ENCODE measurements at places on chromosomes 11 and 22.

- no peak for DNase-seq
Observed at GRCh38 chr11:44835938-44836337, 109.2 kb downstream of the TSPAN18 start.

DNA sequence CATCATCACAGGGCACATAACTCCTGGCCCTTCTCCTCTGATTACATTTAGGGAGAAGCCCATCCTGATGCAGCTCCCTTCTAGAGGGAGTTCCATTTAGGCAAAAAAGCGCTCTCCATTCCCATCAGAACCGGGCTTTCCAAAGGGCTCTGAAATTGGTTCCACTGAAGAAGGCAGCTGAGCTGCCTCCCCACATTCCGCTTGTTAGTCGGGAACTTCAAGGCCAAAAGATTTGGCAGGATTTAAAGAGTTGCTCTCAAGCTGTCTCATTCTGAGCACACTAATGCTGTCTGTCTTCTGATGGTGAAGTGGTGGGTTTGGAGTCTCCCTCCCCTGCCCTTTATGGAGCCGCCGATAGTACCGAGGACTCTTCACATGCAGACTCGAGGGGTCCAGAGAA is 26.6 kb upstream of the CABP7 start:
- DNase-seq = no peak

DNA sequence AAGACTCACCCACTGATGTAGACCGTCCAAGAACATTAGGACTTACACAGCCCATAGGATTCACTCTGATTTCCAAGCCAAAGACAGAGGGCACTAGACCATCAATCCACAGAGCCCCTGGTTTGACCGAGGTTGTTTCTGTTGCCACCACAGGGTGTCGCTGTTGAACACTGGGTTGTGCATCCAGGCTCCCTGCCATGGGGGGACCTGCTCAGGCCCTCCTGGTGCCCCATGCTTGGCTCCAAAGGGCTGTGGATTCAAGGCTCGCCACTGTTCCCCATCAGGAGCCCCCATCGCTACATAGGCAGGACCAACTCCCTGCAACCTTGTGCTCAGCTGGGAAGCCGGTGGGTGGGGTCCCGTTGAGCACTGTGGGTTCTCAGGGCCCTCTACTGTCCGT is 128.0 kb upstream of the ANO1 start:
- no peak for DNase-seq

- no peak for DNase-seq
Observed at GRCh38 chr11:6646071-6646470, 9.5 kb downstream of the DCHS1 start.

DNA sequence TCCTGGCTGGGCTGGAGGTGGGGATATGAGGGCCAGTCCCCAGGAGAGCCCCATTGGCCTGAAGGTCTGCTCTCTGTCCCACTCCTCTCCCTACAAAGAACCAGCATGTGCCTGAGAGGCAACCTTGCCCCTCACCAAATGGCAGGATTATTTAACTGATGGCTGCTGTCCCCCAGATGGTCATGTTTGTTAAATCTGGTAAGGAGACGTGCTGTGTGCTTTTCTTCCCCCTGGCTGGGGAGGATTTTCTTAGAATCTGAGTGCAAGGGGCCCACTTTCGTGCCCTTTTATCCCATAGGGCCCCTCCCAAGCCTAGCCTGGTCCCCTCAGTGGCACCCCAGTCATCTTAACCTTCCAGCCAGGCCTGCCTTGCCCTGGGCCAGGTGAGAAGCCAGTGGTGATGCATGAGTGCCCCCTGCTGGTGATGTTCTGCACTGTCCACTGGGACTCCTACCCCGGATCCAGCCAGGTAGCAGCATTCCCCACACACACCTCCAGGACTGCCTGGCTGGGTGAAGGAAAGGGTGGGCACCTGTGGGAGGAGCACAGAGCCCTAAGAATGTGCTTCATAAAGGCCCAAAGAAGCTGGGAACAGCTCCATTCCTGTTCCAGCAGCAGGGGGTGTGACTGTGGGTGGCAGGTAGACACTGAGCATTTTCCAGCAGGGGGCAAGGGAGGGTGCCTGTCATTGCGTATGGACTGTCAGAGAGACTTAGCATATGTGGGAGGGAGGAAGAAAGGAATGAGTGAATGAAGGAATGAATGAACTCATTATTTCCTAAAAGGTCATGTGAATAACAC is 28.9 kb downstream of the MFNG start:
- DNase-seq = peak; percentile 83

- no peak for DNase-seq
Observed at GRCh38 chr11:73656985-73657384, 10.6 kb downstream of the PLEKHB1 start.

- DNase-seq = no peak
Observed at GRCh38 chr11:76803811-76804600, 20.9 kb downstream of the TSKU start.

DNA sequence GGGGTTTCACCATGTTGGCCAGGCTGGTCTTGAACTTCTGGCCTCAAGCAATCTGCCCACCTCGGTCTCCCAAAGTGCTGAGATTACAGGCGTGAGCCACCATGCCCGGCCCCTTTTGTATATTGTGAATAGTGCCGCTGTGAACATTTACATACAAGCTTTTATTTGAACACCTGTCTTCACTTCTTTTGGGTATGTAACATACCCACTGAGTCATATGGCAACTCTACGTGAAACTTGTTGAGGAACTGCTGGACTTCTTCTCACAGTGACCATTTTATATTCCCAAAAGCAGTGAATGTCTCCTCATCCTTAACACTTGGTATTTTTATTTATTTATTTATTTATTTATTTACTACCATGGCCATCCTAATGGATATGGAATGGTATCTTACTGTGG is 3.9 kb upstream of the SCT start:
- DNase-seq = no peak

- no peak for DNase-seq
Observed at GRCh38 chr11:111734954-111735261, 31.3 kb downstream of the PPP2R1B start.

GRCh38 chr11:130674686-130675308 is 226.4 kb downstream of the ADAMTS15 start:
- no peak for DNase-seq

DNA sequence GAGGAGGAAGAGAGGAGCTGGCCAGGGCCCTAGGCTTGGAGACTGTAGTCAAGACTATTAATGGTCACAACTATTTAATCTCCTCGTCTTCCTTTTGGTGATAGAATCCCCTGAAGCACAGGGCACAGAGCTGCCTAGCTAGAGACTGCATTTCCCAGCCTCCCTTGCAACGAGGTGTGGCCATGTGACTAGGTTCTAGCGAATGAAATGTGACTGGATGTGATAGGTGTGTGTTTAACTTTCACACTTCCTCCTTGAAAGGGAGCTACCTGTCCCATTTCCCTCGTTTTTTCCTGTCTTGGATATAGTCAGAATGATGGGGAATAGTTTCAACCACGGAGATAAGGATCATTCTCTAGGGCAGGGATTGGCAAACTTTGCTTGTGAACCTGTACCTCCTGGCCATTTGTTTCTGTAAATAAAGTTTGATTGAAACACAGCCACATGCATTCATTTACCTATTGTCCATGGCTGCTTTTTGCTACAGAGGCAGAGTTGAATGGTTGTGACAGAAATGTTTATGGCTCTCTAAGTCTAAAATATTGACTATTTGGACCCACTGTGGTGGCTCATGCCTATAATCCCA is 313.5 kb downstream of the MIAT start:
- DNase-seq = no peak

- DNase-seq = peak; percentile 62
Observed at GRCh38 chr11:64148226-64148916, 17.5 kb downstream of the MACROD1 start.

DNA sequence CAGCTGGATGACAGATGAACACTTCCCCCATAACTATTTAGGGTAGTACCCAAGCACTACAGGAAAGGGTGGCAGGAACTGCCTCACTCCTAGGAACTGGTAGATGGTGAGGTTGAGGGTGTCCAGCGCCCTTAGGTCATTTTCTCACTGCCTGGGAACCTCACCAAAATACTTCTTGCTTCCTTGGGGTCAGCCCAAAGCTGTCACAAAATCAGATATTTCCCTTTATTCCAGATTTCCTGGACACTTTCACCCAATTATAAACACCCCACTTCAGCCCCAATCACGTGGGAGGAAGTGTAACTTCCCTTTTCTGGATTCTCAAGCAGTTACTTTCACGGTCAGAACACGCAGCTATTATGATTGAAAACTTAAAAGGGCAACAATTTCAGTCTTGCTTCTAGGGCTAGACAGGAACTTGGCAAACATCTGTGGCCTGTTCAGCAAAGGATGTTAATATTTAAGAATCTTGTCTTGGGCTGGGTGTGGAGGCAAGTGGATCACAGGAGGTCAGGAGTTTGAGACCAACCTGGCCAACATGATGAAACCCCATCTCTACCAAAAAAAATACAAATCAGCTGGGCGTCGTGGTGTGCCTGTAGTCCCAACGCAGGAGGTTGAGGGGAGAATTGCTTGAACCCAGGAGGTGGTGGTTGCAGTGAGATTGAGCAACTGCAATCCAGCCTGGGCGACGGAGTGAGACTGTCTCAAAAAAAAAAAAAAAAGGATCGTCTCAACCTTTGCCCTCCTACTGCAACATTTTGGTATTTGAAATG is 4.0 kb downstream of the FTH1 start:
- DNase-seq = no peak

DNA sequence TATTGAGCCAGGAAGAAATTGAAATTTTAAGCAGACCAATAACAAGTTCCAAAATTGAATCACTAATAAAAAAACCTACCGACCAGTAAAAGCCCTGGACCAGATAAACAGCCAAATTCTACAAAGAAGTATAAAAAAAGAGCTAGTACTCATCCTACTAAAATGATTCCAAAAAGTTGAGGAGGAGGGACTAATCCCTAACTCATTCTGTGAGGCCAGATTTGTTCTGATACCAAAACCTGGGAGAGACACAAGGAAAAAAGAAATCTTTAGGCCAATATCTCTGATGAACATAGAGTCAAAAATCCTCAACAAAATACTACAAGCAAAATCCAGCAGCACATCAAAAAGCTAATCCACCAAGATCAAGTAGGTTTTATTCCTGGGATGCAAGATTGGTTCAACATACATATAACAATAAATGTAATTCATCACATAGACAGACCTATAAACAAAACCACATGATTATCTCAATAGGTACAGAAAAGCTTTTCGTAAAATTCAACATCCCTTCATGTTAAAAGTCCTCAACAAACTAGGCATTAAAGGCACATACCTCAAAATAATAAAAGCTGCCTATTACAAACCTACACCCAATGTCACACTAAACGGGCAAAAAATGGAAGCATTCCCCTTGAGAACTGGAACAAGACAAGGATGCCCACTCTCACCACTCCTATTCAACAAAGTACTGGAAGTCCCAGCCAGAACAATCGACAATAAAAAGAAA is 13.1 kb downstream of the OR52A5 start:
- DNase-seq = no peak

DNA sequence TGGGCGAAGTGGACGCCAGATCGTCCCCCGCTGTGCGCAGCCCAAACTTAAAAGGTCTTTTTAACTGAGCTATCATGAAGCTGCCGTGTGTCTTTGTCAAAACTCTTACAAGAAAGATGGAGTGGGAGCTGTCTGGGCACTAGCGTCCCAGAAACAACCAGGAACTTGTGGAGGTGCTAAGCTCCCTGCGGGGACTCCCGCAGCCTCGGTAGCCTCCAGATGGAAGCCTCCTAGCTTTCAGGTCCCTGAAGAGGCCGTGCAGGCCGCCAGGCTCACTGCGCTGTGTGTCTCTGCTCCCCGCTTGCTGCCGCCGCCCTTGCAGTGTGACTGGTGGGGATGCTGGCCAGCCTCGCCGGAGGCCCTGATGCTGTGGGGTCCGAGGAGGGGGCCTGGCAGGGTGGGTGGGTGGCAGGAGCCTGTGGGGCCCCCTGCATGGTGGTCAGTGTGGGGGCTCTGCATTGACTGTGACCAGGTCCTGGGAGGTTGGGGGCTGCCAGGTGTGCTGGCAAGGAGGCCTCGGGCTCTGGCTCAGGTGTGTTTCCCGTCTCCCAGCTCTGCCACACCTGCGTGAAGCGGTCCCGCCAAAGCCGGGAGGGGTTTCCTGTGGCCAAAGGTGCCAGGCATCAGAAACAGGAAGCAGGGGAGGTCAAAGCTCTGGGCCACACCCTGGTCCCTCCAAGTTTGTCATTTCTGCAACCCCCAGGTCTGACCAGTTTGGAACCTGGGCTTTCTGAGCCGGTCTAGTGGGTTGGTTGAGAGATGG is 1.2 kb downstream of the TRABD start:
- no peak for DNase-seq

DNA sequence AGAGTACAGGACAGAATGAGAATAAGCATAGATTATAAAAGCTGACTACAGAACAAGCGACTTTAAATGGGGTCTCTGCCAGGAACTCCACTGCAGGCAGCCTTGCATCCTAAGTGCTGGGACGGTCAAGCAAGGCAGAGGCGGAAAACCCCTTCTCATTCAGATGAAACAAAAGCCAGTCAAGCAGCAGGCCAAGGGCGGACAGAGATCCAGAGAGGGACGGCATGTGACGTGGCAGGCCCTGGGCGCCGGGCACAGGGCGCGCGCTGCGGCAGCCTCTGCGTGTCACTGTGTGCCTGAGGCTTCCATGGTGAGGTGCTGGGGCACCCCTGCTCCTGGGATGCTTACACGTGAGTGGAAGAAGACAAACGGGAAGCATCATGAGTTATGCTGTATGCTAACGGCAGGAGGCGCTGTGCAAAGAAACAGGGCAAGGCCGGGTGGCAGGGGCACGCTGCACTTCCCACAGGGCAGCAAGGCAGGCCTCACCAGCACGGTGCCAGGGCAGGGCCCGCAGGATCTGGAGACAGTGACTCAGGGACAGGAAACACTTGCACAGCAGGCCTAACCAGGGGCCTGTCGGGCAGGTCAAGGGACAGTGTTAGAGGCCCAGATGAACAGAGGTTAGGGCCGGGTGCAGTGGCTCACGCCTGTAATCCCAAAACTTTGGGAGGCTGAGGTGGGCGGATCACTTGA is 6.2 kb downstream of the TOLLIP start:
- no peak for DNase-seq

DNA sequence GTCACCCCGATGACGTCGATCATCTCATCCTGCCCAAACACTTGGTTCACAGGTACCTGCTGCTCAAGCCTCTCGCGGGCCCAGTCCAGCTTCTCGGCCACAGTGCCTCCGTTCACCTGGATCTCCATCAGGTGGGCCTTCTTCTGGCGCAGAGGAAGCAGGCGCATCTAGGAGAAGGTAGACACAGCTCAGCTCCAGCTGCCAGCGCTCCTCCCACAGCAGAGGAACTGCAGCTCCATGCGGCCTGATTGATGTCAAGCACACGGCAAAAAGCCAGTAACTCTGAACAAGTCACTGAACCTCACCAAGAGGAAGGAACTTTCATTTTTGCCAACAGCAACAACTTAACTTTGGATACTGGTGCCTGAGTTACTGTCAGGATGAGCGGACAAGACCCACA is 4.0 kb downstream of the RPL3 start:
- DNase-seq = no peak

- DNase-seq = no peak
Observed at GRCh38 chr22:22461111-22461510, 47.4 kb downstream of the ZNF280B start.
